Panc1 (cell line): ENCODE measurements at places on chromosomes 5 and 9.

DNA sequence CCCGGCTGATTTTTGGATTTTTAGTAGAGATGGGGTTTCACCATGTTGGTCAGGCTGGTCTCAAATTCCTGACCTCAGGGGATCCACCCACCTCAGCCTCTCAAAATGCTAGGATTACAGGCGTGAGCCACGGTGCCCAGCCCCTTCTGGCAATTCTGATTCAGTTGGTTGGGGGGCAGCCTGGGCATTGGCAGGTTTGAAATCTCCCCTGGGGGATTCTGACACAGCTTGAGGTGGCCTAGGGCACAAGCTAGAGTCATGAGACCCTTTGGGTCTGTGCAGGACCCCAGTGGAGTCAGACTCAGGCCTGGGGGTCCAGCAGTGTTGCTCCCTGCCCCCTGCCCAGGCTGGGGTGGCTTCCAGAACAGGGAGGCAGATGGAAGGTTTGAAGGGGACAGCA is 239.8 kb downstream of the PBX3 start:
- DNase-seq = no peak

GRCh38 chr5:75460532-75460931 is 50.9 kb downstream of the CERT1 start:
- no peak for DNase-seq

- no peak for DNase-seq
These were observed 2.6 kb upstream of the SLC6A3 start for GRCh38 chr5:1447671-1448361.

- no peak for DNase-seq
These were observed 13.9 kb downstream of the GRXCR2 start for GRCh38 chr5:145858959-145859358.

DNA sequence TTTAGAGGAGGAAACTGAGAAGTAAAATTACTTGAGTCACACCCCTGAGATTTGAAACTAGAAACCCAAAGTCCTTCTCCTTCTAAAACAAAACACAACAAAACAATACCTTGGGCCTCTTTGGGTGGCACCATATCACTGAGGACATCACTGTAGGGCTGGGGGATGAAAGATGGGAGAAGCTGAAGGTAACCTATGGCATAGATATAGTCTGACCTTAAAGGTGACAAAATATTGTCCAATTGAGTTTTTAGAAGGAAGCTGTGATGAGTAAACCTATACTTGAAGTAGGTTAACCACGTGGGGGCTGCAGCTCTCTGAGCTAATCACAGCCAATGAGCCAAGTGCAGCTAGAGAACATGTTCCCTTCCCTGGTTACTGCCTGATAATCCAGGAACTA is 167.4 kb upstream of the CD180 start:
- DNase-seq = no peak

DNA sequence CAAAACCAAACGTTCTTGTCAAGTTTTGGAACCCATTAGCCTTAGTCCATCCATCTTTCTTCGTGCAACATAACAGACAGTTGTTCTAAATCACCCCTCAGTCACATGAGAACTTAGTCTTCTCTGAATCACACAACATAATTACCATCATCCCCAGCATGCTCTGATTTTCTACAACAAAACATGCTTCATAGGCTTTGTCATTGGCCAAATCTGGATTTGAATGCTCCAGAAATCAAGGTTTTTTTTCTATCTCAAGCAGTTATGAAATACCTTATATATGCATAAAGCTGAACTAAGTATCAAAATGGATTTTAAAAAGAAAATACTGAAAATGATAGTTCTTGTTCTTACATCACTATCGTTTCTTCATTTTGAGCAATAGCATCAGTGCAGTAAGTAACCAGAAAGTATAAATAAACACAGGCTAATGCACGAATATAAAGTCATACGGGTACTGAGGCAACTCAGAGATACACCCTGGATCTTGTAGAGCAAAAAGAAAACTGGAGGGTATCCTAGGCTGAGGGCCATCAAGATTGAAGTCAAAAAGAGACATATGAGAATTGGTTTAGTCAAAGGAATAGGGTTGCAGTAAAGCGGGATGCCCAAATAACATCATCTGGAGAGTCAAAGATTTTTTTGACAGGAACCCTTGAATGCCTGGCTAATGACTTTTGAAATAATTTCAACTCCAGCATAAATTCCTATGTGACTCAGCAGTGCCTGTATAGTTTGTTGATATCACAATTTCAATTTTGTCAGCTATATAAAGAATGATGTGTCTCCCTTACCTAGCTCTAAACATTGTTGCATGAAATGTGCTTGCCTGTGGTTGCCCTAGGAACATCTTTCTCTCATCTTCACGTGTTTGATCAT is 164.7 kb downstream of the ADAMTSL1 start:
- DNase-seq = no peak

DNA sequence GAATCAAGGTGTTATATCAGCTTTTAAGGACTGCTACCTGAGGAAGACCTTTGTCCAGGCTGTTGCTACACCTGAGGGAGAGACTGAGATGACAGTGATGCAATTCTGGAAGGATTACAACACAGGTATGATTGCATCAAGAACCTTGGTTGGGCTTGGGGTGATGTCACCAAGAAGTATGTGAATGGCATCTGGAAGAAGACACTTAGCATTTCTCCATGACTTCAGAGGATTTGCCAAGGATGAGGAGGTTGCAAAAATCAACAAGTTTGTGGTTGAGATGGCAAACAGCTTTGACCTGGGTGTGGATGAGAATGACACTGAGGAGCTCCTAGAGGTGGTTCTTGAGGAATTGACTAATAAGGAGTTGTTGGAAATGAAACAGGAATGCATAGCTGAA is 67.9 kb upstream of the PANK3 start:
- DNase-seq = no peak

DNA sequence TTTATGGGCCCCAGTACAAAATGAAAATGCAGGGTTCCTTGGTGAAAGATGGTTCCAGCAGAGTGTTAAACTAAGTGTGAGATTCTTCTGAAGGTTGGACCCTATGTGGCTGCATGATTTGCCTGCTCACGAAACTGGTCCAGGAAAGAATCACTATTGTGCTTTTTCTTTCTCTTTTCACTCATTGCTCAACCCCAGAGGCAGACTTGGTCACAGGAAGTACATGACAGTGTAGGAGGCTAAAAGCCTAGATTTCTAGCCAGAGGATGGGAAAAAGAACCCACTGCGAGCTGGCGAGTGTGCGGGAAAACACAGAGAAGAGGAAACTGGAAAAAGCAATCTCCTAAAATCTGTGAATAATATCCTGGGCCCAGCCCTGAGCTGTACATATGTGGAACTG is 18.6 kb downstream of the SLC36A2 start:
- DNase-seq = no peak

- DNase-seq = no peak
These were observed 52.3 kb downstream of the SLC46A2 start for GRCh38 chr9:112838342-112838741.

DNA sequence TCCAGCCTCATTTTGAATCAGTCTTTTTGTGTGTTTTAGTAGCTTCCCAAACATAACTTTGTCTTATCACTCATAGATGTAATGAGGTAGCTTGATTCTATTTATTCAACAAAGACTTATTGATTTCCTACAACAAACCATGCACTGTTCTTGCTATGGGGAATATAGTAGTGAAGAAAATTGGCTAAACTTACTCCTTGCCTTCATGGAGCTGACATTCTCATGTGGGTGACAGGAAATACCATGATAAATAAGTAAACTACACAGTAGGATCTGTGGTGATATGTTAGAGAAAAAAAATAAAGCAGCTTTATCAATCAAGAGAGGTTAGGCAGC is 255.7 kb upstream of the TNC start:
- DNase-seq = no peak

DNA sequence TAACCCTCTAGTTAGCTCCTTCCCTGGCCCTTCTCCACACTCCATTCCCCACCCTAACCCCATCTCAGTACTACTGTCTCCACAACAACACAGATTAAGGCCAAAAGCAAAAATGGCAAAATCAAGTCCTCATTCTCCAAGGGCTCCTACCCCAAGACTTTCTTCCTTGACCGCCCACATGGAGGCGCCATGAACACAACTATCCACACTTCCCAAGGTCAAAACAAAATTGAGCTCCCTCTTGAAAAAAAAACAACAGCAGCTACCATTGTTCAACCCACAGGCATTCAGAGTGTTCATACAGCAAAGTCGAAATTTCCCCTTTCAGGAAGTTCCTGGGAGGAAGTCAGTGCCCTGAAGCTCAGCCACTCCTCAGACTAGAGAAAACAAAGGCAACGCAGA is 54.4 kb downstream of the GNAQ start:
- DNase-seq = peak; percentile 15

DNA sequence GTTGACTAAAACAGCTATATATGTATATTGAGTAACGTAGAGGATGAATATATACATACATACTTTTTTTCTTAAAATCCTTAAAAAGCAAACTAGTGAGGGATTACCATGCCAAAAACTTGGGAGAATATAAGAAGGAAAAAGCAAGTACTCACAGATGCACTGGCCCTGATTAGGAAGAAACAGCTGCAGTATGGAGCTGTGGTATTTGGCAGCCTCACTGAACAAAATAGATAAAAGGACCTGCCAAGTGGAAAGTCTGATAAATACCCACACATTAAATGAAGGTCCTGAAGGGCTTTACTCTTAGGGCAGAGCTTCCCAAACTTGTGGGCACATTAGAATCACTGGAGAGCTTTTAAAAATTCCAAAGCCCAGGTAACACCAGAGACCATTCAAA is 80.6 kb downstream of the FEM1C start:
- no peak for DNase-seq

- no peak for DNase-seq
These were observed 1526.4 kb upstream of the NUDT12 start for GRCh38 chr5:105088961-105089360.
